Naive B cell (primary cell): ENCODE measurements at places on chromosomes 16 and 17.

DNA sequence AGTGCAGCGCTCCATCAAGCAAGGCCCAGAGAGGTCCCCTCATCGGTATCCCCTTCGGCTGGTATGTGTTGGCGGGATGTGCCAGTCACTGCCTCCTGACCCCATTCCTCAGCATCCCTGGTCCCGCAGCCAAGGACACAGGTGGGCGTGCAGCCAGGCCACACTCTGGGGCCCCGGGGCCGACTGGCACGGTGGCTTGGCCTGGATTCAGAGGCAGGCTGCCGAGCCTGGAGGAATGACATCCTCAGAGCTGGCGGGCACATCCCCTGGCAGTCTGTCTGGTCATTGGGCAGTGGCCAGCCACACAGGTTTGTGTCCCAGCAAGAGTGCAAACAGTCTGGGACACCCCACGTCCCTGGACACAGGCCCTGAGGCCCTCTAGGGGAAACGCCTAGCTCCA, 111.1 kb downstream of the SDK2 start:
- DNase-seq = no peak

DNA sequence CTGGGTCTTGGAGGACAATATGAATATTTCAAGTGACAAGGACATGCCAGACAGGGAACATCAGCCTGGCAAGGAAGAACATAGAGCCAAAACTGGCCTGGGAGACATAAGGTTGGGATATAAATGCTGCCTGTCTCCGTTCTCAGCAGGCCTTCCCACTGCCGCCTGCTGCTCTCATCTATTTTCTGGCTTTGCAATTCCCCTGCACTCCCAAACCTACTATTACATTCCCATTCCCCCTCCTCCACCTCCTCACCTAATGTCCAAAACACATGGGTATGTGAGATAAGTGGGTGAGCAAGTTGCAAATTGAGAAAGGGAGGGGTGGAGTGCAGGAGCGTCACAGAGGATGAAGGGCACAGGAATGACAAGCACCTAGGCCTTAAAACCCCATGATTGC, 244.3 kb upstream of the CDH8 start:
- DNase-seq = no peak

DNA sequence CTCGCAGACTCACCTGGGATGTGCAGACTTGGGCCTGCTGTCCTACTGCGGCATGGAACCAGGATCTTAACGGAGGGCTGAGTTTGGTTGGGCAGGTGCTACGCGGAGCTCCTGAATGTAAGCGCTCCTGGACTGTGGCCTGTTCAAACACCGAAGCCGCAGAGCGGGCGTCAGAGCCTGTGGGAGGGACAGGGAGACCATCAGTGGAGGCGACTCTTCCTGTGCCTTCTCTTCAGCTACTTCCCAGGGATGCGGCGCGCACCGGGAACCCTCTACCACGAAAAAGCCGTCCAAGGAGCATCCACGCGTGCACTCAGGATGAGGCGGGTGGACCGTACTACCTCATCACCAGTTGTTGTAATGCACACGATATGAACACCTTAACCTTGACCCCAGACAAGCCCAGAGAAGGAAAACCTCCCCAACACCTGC, 2.0 kb downstream of the USP36 start:
- no peak for DNase-seq

DNA sequence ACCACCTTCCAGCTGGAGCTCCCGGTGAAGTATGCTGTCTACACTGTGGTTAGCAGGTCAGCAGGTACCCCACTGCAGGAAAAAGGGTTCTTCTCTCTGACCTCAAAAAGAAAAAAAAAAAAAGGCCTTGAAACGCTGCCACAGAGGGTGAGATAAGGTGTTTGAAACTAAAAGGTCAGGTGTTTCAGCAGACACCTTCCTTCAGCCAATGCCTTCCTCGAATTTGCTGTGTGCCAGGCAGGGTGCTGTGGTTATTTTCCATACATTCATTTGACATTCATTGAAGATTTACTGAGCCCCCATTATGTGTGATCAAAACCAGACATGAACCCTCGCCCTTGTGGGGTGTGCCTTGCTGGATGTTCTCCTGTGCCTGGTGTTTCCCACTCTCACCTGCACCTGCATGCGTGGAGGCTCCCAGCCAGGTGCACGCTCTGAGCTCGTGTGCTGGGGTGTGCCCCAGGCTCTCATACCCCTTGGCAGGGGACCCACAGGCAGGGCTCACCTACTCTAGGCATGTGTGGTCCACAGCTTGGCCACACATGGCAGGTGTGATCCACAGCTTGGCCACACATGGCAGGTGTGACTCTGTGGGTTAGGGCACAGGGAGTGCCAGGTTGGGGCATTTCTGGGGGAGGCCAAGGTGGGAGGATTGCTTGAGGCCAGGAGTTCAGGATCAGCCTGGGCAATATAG, 15.8 kb upstream of the ITGAD start:
- DNase-seq = no peak

DNA sequence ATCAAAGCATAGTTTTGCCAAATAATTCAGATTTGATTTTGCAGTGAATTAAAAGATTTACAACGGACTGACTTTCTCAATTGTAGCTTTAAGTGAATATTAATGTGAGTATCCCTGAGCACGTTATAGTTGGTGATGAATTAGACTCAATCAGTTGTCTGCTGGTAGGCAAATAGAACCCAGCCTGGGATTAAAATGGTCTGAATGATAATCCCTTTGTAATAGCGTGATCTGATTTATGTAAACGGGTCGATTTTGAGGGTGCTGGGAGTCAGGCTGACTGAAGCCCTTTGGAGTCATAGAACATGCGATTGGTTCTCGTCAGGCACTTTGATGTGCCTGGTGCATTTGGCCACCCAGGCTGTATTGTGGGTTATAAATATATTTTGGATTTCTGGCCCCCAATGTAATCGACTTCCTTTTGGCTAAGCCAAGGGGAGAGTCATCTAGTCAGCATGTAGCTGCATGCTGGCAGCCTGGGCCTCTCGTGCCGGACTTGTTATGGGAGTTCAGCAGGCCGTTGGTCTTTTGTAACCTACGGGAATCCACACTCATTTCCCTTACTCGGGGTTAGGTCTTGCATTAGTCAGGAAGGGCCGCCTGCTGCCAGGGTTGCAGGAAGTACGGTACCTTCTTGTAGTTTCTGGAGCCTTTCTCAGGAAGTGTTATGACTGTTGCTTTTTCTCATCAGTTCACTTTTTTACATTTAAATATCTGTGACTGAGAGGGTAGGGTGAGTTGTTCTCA, 5.4 kb downstream of the PGS1 start:
- DNase-seq = no peak

DNA sequence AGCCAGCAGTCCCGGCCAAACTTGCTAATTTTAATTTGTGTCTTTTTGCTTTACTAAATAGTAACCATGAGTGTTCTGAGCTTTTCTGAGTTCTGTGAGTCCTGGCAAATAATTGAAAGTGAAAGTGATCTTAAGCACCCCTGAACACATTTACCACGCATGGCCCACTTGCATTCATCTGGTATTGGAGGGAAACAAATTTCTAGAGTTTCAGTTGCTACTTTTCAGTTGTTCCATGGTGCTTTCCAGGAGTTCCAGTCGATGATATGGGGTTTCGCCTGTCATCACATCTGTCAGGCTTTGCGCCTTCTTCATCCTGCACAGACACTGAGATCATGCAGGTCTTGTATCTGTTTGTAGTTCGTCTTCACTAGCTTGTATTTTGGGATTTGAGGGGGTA, 44.1 kb downstream of the CRLF3 start:
- DNase-seq = no peak

DNA sequence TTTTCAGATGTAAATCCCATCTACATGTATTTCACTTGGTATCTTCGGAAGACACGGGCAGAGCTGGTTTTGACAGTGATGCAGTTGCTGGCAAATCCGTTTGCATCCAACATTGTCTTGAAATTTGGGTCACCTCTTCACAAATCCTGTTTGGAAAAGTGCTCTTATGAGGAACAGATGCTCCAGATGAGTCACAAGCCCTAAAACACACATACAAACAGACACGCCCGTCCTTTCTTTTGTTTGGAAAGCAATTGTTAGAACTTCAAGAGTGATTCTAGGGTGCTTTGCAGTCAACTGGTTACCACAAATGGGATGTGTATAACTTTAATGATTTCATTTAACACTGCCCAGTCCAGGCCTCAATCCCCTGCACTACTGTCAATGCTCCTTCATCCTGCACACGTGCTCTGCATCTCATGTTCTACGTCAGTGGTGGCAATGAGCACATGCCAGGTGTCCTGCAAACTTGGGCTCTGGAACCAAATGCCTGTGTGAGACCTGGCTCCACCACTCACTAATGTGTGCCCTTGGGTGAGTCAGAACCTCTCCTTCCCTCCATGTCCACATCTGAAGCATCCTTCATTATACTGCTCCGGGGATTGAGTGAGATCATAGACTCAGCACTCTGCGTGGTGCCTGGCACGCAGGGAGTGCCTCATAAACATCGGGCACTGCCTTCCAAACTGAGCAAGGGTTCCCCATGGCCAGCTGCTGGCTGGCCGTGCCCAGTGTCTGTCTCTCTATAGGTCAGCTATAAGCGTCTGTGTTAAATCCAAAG, 19.3 kb upstream of the FOXF1 start:
- no peak for DNase-seq

DNA sequence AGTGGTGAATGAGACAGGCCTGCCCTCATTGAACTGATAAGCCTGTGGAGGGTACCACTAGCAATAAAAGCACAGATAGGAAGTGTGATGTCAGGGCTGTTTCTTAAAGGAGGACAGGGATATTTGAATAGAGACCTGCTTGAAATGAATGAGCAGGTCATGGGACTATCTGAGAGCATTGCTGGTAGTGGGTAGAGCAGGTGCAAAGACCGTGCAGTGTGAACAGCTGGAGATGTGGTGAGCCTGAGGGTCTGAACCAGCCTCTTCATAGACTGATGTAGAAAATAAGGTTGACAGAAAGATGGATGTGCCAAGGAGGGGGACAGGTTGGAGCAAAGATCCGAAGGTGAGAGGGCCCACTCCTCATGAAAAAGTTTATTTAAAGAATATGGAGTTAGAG, 2.4 kb downstream of the NUP93 start:
- DNase-seq = no peak

DNA sequence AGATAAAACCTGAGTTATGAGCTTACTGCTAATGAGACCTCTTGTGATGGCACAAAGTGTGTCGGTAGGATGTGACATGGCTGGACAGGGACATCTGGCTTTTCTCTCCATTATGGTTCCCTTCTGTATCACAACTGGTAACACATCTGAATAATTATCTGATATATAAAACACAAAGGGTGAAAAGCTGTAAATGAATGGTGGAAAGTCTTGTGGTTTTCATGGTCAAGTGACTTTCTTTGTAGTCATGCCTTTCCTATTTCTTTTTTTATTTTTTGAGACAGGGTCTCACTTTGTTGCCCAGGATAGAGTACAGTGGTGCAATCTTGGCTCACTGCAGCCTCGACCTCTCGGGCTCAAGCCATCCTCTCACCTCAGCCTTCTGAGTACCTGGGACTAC, 35.3 kb upstream of the ZFHX3 start:
- no peak for DNase-seq

DNA sequence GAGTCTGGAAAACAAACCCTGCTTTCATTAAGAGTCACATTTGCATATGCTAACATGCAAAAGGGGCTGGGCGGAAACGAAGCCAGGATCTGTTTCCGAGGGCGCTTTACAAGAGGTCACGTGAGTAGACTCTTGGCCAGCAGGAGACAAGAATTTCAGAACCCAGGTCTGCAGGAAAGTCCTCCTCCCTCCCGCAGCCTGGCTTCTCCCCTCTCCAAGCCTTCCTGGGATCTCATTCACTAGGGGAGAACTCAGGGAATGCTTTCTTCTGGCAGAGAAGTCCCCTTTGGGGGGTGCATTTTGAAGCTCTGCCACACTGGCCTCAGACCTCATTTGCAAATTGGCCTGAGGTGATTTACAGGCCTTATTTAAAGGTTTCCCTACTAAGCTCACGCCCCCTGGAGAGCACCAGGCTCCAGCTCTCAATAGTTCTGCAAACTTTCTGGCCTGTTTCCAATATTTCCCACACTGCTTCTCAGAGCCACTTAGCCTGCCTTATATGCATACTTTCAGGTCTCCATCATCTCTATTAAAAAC, 57.2 kb upstream of the CACNG5 start:
- no peak for DNase-seq

DNA sequence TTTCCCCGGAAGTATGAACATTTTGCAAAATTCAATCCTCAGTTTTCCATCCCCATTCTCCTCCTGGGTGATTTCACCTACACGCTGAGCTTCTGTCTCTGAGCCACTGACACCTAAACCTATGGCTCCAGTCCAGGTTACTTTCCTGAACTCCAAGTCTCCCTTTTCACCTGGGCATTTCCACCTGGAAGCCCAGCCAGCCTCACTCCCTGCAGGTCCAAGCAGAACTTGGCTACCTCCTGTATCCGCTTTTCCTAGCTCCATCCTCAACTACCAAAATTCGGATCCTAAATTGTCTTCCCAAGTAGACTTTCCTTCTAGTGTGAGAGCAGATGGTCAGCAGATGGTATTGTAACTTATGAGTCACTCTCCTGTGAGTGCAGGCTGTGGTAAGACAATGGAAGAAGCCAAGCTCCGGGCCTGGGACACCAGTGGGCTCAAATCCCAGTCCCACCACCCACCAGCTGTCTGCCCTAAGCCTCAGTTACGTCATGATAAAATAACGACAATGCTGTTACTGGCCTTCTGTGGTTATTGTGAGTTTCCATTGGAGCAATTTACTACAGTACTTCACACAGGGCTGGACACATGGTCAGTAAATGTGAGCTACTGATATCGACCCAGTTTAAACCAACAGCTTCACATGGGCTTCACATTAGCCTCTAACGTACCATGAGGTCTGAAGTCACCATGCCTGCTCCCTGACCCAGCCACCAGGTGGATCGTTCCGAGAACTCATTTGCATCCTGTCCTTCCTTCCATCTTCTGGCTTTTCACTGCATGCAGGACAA, 33.3 kb downstream of the PECAM1 start:
- DNase-seq = no peak

DNA sequence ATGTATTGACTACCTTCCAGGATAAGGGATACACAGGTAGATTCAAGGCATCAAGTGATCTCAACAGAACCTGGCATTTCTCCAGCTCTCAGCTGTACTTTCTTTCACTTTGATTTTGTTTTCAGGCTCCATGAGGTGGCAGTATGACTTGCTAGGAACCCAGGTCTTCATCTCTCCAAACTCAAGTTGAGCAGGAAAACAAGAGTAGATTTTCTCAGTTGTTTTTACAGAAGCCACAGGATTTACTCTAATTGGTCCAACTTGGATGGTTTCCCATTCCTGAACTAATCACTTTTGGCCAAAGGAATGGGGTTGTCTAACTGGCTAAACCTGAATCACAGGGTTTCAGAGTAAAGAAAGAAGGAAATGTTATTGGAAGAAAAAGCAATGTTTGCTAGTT, 146.6 kb downstream of the TRIM37 start:
- no peak for DNase-seq

- no peak for DNase-seq
Measured at GRCh38 chr16:78706637-78707036, 607.2 kb downstream of the WWOX start.
